ENCODE measurements at places on chromosomes 5 and 9.

DNA sequence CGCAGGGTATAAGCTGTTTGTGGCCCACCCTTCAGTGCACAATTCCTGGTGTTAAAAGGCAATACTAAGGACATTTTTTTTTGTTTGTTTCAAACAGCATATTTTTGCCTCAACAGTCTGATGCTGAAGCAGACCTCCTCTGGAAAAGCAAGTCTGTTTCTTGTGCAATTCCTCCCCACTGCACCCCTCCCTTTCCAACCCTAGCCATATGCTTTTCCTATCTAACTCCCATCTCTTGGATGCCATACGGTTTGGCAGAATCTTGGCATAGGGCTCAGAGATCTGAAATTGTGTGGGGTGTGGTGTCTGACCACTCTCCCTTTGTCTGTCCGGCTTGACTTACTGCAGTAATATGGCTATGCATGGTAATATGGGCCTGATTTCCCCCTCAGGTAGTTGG is 161.6 kb downstream of the TMEM38B start:
- DNase-seq: no peak

DNA sequence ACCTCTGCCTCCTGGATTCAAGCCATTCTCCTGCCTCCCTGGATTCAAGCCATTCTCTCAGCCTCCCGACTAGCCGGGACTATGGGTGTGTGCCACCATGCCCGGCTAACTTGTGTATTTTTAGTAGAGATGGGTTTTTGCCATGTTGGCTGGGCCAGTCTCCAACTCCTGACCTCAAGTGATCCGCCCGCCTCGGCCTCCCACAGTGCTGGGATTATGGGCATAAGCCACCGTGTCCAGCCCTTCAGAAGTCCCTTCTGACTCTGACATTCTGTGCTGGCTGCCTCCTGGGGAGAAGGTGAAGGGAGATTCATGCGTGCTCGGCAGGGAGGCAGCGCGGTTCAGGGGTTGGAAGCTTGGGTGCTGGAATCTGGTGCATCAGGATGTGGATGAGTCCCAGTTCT is 28.8 kb downstream of the PRRX2 start:
- no peak for DNase-seq

DNA sequence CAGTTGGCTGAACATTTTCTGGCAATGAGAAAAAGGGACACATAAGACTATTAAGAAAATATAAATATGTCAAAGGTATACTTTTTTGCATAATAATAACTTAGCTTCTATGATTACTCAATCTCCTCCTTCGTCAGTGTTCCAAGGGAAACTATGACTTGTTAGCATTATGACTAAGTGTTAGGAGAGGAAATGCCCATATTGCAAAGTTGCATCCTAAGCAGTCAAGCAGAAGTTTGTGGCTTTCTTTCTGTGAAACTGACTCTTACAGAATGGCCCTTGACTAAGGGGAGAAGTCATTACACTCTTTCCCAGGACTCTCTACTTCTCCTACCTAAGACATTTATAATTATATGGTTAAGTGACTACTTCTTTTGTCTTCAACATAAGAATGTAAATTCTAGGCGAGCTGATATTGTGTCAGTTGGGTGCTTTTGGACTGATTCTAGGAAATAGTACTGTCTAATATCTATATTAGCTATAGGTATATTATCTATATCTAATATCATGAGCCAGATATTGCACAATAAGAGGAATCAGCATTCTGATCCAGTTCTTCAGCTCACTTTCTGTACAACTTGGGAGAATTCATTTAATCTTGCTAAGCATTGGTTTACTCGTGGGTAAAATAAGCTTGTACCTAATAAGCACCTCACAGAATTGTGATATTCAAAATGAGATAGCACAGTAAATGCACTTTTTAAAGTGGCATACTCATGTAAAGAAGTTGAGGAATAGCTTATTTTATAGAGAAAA is 16.4 kb upstream of the SPINK6 start:
- DNase-seq: peak; percentile 49

DNA sequence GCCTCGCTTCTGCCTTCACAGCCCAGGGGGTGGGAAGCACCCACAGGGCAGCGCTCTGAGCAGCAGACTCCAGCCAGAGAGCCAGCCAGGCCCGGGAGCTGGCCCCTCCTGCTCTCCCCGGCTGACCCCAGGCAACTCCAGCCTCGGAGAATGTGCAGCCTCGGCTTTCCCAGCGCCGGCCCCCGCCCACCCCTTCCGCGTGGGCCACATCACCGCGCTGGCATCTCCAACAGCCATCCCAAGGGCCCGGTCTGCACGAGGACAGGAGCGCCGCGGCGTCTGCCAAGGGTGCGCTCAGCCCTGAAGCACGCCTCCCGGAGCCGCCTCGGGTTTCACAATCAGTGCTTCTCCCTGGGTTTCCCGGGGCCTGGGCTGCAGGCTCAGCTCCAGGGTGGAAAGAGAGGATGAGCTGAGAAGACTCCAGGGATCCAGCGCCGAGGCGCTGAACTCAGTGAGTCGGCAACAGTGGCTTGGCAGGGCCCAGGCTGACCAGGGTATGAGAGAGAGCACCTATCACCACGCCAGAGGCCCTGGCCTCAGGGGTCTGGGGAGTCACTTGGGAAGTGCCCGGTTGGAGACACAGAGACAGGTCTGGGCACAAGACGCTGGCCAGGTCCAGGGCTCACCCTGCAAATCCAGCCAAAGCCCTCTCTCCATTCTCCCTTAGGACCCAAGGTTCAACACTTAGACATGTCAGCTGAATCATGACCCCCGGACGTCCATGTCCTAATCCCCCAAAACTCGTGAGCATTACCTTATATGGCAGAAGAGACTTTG is 79.6 kb downstream of the ADAMTS2 start:
- no peak for DNase-seq

DNA sequence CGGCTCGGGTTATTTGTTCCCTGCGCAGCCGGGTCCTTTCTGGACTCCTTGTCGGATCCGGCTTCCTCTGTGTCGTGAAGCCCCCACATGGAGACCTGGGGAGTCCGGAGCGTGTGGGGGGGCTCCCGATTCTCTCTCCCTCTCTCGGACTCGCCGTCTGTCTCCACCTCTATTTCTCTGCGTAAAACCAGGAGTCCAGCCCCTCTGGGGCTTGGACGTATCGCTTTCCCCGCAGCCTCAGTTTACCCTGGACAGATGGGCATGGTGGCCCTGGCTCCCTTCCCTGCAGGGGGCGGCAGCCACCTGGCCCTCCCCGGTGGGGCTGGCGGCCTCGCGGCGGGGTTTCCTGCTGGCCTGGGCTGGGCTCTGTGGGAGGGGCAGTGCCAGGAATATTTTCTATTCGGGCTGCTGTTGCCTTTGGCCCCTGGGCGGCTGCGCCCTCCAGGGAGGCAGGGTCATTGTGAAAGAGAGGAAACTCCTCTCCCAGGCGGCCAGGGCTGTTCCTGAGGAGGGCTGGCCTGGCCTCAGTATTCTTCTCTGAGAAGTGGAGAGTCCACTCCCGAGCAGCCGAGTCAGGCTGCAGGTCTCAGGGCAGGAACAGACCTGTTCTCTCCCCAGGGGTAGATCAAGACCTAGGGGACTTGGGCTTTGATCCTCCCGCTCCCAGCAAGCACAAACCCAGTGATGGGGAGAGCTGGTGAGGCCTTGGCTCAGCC is 665 bp downstream of the ASS1 start:
- DNase-seq: no peak

- no peak for DNase-seq
These were observed 779.3 kb upstream of the WWC1 start for GRCh38 chr5:167512111-167512510.

GRCh38 chr5:143064218-143064641 is 294.1 kb downstream of the ARHGAP26 start:
- no peak for DNase-seq

DNA sequence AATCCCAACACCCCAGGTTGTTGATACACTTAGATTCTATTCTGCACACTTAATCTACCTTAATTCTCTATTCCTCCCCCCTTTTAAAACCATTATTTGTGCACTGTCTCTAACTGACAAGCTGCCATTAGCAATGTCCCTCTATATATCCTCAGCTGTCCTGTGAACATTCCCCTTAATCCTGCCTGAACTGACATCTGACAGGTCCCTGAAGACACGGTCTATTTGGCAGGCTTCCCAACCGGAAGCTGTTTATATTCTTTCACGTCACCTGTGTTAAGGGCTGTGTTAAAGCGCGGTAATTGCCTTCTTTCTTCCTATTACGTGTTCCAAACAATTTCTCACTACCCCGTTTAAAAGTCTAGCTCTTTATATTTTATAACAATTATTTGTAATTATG is 277.3 kb downstream of the CDH9 start:
- no peak for DNase-seq

DNA sequence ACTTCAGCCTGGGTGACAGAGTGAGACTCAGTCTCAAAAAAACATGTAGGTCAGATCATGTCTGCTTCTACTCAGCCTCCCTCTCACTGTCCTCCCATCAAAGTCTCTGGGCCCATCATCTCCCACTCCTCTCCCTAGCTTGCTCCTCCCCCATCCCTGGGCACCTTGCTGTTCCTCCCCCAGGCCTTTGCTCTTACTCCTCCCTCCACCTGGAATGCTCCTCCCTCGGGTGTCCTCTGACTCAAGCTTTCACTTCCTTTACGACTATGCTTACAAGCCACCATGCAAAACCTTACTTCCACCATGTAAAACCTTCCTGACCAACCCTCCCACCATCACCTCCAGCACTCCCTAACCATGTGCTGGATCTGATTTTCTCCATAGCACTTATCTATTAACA is 51.5 kb downstream of the MTMR12 start:
- no peak for DNase-seq

DNA sequence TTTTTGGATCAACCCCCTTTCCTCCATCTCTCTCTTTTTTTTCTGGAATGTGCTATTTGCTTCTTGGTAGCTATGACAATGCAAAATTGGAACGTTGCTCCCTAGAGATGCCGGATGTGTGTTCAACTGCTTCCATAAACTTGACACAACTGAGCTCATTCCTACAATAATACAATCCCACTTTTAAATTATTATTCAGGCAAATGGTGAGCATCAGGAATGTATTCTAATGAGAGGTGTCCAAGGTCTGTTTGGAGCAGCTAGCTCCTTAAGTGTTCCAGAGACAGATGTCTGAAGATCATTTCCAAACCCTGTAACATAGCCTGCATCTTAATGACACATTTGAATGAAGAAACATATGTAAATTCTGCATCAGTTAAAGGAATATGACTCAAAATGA is 518.4 kb downstream of the TAF11L14 start:
- DNase-seq: no peak

DNA sequence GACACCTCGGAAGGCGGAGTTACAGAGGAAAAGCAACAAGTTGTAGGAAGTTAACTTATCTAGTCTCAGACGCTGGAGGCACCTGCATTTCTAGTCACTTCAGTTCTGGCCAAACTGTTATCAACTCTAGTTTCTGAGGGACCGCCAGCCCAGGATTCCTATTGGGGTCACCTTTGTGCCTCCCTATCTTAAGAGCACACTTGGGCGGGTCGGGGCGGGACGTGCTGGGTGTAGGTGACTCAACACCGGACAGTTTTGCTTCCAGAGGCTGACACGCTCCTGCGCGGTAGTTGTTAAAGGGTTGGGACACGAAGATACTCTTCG is 679 bp upstream of the KDM4C start:
- DNase-seq: peak; percentile 98

- no peak for DNase-seq
These were observed 72.7 kb downstream of the MTRR start for GRCh38 chr5:7941692-7942091.
